ENCODE measurements at places on chromosomes 11 and 22.

- peak; percentile 76 for DNase-seq
Measured at GRCh38 chr11:62546244-62546928, at the start of gene AHNAK. Gene AHNAK (minus strand): TSS chr11:62546806. CDS start chr11:62536098, 10,708 bp downstream.

GRCh38 chr22:40396882-40397281 lies 26.5 kb downstream of the SGSM3 start:
- DNase-seq, result peak; percentile 79

DNA sequence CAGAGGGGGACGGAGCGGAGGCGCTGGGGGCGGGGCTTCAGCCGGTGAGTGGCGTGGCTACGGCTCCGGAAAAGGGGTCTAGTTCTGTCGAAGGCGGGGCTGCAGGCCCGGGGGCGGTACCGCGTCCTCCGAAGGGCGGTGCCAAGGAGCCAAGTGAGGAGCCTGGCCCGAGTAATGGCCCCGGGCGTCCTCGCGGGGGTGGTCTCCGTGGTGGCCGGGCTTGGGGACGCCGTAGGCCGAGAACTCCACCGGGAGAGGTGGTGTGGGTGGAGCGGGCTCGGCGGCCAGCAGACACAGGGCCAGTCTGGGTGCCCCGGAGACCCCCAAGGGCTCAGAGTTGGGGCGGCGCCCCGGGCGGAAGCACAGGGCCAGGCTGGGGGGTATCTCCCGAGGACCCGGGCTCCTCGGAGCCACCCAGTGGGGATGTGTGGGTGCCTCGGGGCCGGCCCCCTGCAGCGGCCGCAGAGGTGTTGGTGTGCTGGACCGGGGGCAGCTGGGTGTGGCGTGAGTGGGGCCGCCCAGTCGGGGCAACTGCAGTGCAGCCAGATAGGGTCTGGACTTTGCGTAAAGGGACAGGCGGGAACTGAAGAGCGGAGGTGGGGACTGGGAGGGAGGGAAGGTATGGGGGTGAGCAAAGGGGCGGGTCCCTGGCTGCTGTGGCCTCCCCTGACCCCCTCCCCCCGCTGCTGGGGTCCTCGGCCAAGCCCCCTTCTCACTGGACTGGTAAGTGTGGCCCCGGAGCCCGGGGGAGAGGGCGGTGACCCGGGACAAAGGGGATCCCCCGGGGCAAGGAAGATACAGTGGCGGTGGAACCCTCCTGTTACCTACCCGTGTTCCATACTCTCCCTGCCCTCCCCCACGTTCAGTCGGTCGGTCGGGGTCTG lies 838 bp downstream of the FKBP2 start:
- peak; percentile 99 for DNase-seq

- no peak for DNase-seq
Measured at GRCh38 chr22:49499433-49500075, 328.1 kb downstream of the BRD1 start.

DNA sequence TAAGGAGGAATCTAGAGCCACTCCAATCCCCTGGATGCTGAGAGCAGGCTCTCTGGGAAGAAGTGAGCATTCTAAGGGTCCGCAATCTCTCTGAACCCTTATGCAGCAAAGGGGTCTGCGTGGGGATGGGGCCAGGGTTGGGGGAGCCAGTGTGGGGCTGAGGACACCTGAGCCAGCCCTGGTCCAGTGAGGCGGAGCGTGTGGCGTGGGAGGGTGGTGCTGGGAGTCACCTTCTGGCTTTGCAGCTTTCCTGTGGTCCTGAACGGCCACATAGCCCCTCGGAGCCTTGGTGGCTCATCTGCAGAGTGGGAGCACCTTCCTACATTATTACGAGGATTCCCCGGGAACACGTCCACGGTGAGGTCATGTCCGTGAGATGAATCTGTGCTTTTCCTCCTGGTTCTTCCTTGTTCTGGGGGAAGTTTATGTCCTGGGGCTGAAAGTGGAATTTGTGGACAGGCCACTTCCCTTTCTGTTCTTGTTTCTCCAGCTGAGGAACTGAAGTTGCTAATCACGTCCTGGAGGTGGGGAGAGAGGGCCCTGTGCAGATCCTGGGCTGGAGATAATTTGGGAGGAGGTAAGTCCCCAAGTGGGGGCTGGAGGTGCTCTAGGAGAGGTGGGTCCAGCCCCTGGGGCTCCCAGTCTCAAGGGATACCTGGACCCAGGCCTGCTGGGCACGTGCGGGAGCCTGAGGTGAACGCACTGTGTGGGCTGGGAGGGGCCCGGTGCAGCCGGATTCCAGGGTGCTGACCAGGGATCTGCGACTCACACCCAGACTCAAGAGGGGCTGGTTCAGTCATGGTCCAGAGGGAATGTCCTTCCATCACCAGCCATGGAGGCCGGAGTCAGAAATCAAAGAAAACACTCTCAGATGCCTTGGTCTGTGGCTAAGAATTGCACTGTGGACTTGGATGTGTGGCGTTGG lies 6.1 kb downstream of the MRGPRE start:
- no peak for DNase-seq

All from GM23338 (cell line).